ENCODE measurements at places on chromosomes 16 and 17.

- DNase-seq = peak; percentile 52
Observed at GRCh38 chr17:40922239-40922638, 15.2 kb downstream of the KRT23 start.

GRCh38 chr16:1637526-1637925, 25.4 kb downstream of the CRAMP1 start:
- DNase-seq = no peak

- DNase-seq = no peak
Observed at GRCh38 chr16:84659656-84660300, 11.5 kb downstream of the KLHL36 start.

DNA sequence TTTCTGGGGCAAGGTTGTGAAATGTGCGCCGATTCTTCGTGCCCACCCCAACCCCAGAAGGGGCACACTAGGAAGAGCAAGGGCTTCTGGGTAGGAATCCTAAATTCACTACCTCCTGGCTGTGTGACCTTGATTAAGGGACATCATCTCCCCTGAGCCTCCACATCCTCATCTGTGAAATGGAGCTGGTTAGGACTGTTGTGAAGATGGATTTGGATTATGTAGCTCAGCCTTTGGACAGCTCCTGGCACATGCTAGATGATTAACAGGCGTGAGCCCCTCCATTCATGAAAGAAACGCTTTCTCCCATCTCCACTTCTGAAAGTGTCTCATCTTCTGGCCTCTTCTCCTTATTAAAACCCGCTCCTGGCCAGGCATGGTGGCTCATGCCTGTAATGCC, 65.3 kb upstream of the TMEM97 start:
- DNase-seq = no peak

DNA sequence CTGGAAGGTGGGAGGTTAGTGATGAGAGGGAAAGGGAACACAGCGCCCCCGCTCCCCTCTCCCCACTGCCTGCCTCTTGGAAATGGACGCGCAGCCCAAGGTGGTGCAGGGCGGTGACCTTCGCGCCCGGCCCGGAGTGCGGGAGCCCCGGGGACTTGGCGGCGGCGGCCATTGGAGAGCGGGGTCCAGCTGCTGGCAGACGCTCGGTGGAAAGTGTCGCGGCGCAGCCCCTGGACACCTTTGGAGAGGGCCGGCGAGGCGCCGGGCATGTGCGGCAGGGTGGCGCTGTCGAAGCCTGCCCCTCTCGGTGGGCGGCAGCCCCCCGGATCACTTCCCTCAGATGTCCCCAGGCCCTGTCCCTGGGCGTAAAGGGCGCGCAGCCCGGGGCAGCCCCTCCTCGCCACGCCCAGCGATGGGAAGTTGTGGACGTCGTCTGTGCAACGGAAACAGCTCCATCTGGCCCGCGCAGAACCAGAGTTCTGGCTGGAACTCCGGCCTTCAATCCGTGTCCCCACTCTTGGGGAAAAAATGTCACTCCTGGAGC, 16.7 kb downstream of the SALL1 start:
- DNase-seq = peak; percentile 61

GRCh38 chr16:2213817-2214718, 572 bp downstream of the PGP start:
- no peak for DNase-seq

GRCh38 chr16:81676066-81676882, 102.8 kb upstream of the PLCG2 start:
- DNase-seq = no peak

- DNase-seq = no peak
Observed at GRCh38 chr17:20800146-20800545, 220.6 kb downstream of the CDRT15L2 start.

DNA sequence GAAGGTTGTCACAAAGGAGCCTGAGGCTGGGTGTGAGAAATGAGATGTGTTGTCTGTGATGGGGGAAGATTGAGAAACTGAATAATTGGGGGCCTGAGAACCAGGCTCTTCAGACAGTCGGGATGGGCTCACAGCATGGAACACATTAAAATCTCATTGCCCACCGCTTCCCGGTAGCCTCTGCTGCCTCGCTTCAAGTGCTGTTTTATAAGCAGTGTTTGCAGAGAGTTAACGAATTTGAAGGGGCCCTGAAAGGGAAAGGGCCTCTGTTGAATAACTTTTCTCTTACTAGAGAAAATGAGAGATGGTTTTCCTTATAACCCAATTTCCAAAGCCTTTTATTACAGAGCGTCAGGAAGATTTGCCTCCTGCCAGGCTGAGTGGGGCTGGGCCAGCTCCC, 258.8 kb upstream of the ASIC2 start:
- DNase-seq = no peak

- no peak for DNase-seq
Observed at GRCh38 chr17:74128456-74129211, 74.8 kb upstream of the RPL38 start.

DNA sequence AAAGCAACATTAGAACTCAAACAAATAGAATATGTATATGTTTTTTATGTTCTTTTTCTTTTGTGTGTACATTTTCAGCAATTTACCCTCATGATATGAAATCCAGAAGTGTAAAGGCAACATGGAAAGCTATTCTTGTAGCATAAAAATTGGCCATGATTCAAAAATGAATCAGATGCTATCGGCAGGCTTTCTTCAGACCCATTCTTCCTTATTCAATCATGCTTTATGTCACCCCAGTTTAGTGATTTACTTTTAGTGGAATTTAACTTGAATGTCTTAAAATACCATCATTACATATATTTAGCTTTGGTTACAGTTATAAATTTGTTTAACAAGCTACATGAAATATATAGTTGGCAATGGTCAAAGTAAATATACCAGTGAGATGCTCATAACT, 21.4 kb upstream of the SMIM36 start:
- DNase-seq = no peak

- DNase-seq = no peak
Observed at GRCh38 chr17:7167832-7168231, 11.3 kb downstream of the ASGR1 start.

GRCh38 chr17:56186222-56186786, 33.0 kb downstream of the ANKFN1 start:
- no peak for DNase-seq

Data from left cardiac atrium (tissue), 4 donors.